ENCODE measurements at places on chromosomes 5 and 9.

GRCh38 chr9:113210815-113211214 lies 10.3 kb downstream of the FKBP15 start:
- no peak for DNase-seq

GRCh38 chr5:83488821-83489220 lies 17.3 kb downstream of the VCAN start:
- DNase-seq, result no peak

DNA sequence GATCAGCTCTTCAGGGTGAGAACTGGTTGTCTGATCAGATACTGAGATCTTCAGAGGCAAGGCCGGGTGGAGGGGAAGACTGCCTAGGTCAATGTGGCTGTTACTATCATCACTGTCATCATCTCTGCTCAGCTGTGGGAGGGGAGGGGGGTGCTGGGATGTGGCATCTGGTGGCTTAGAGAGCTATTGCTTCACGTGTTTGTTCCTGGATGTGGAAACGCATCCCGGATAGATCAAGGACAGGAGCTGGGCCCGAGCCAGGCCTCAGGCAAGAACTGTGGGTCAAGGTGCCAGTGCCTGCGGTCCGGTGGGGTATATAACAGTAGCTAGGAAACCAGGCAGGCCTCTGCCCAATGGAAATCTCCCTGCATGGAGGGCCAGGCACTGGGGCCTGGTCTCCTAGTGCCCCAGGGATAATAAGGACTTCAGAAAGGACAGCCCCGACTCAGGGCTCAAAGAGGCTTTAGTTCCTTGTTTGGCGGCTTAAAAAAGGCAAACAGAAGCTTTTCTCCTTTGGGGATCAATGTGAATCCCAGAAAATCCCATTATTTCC lies 30.3 kb upstream of the TIFAB start:
- DNase-seq, result peak; percentile 87

GRCh38 chr5:160420331-160420610 lies 1.4 kb upstream of the PTTG1 start:
- no peak for DNase-seq

DNA sequence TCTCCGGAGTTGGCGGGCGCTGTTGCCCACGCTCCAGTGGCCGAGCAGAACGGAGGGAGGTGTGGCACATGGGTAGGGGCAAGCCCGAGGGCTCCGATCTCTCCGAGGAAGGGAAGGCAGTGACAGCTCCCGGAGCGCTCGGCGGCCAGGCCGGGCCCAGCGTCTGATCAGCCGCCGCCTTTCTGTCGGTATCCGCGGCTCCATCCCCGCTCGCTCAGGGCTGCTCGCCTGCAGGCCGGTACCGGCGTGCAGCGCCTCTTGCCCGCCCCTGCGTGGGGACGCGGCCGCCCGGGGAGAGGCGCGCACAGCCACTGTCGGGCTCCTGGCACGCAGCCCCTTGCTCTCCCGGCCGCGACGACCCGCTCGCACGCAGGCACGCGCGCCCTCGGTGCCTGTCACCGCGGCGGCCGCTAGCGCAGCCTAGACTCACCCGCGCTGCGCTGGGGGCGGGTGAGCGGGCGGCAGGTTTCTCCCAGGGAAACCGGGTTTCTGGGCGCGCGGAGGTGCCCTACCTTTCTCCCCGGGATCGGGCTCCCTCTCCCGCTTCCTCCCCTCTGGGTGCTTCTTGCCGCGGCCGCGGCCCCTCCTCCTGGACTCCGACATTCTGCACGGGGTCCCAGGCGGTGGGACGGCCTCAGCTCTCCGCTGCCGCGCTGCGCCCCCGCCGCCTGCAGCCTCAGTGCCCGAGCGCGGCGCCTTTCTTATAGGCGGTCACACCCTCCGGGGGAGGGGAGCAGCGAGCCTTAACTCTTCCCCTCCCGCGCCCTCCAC lies 108.4 kb downstream of the PSD2 start:
- peak; percentile 5 for DNase-seq

DNA sequence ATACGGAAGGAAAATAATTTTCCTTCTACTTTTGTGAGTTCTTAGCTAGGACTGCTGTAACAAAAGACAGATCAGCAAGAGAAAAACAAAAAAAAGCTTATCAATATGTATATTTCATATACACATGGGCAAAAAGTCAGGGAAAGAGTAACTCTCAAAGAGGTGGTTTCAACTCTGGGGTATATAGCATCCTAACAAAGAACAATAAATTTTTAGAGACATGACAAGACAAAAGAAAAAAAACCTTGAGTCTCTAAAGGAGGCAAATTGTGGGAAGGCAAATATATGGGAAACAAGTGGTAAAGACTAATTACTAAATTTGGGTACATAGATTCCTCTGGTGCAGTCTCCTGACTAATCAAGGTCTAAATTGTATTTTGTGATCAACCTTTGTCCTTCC lies 93.2 kb downstream of the C5orf15 start:
- DNase-seq, result no peak

DNA sequence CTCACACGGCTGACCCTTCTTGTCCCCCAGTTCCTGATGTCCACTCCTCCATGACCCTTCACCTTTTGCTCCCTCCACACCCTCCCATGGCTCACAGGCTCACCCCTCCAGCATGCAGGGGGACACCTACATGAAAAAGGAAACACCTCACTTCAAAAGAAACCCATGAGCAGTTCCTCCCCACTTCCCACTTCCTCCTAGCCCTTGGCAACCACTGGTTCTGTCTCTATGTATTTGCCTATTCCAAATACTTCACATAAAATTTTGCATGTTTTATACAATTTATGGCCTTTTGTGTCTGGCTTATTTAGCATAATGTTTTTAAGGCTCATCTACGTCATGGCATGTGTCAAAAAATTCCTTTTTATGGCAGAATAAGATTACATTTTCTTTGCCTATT lies 100.2 kb upstream of the S1PR3 start:
- no peak for DNase-seq

DNA sequence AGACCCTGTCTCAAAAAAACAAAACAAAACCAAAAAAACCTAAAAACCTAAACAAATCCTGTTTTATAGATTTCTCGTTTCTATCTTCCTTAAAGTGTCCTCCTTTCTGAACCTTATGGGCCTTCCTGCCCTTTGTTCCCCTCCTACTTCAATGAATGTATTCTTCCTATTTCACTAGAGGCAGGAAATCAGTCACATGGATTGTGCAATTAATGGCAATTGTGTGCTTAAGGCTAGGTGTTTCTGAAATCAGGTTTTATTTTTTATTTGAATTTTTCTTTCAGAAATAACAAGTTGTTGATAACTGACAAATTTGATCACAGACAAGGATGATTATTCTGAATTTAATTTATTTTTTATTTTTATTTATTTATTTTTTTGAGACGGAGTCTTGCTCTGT lies 220.6 kb upstream of the SEMA6A start:
- DNase-seq, result no peak

GRCh38 chr5:174204535-174205313 lies 159.2 kb downstream of the NSG2 start:
- no peak for DNase-seq

GRCh38 chr5:86974955-86975354 lies 292.7 kb upstream of the RASA1 start:
- peak; percentile 56 for DNase-seq

DNA sequence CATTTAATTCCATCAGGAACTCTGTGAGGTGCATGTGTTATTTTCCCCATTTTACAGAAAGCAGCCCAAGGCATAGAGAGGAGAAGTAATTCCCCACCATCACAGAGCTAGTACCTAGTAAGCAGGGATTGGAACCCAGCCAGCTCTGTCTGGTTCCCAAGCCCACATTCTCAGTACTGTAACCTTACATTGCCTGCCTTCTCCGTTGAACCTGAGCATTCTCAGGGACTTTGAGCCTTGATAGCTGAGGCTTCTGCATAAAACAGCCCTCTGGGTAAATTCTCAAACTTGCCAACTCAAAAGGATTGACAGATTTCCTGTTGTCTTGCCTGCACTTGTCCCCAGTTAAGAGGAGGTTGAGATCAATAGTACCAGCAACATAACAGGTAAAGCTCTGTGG lies 9.2 kb upstream of the GLE1 start:
- DNase-seq, result peak; percentile 25

DNA sequence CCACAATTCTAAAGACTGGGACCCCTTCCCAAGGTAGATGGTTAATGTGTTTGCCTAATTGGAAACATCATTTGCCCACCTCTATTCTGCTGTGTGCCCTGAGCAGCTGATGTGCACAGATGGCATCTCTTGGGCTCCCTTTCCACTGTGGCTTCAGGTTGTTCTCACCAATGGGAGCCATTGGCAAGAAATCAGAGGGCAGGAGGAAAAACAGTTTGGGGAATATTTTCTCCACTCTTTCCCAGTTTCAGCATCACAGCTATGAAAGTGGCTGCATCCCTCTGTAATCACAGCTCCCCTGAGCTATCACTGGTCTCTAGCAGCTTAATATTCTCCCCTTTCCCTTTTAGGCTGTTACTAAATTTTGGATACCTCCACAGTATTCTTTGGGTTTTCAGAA lies 911.6 kb upstream of the SEMA6A start:
- DNase-seq, result no peak

- DNase-seq, result no peak
Measured at GRCh38 chr9:133368249-133368881, 7.5 kb downstream of the SURF4 start.

DNA sequence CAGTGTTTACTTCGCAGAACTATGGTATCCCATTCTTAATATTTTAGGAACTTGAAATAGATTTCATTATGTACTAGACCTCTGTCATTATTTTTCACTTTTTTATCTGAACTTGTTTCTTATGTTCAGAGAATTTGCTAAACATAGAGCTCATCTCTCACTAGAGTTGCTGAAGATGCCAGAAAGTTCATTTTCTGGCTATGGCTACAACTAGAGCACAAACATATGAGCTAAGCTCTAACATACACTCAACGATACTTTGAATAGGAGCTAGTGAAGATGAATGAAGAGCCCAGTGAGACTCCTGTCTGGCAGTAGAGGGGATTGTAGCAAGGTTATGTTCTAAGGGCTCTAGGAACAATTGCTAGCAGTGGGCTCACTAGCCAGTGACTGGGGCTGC lies 582.2 kb downstream of the KIF4B start:
- DNase-seq, result no peak

DNA sequence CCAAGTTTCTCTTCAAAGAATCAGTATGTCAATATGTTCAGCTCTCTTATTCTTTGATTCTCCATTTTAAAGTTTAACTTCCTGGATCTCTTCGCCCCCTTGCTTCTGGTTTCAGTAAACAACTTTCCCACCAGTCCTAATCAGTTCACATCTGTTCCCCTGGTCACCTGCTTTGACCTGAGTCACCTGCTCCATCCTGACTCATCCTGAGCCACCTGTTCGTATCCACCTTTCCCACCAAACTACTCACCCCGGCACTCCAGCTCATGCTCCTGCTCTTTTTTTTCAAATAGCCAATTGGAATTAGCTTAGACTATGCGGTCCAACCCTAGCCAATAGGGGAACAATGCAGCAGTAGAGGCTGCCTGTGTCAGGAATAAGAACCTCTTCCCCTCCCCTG lies 23.6 kb upstream of the CSF1R start:
- no peak for DNase-seq

- peak; percentile 43 for DNase-seq
Measured at GRCh38 chr9:76580188-76580587, 121.2 kb downstream of the GCNT1 start.

DNA sequence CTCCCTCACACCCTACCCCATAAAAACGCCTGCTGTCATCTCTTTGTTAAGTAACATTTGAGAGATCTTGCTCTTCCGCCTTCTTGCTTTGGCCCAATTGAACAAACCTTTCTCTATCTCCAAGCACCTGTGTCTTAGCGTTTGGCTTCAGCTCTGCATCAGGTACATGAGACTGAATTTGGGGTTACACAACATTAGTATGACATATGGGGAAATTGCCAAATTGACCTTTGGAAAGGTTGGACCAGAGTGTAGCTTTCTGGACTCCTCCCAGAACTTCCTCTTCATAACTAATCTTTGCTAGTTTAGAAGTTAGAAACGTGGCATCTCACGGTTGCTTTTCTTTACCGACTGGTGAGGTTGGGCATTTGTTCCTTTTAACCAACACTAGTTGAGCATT lies 3.5 kb upstream of the EXOSC3 start:
- no peak for DNase-seq

DNA sequence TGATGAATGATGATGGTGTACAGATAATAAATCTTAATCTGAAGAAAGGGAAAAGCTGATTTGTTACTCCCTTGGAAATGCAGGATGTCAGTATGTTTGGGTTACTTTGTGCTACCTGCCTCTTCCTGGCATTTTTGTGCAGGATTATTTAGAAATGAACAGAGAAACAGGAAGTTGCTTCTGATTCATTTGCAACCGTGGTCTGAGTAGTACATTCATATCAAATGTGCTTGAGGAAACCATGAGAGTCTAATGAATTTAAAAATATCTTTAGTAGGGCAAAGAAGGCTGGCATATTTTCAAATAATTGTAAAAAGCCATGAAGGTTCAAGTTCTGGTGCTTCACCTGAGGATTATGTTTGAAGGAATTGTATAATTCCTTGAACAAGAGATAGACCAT lies 391.6 kb downstream of the TMEM161B start:
- DNase-seq, result no peak

DNA sequence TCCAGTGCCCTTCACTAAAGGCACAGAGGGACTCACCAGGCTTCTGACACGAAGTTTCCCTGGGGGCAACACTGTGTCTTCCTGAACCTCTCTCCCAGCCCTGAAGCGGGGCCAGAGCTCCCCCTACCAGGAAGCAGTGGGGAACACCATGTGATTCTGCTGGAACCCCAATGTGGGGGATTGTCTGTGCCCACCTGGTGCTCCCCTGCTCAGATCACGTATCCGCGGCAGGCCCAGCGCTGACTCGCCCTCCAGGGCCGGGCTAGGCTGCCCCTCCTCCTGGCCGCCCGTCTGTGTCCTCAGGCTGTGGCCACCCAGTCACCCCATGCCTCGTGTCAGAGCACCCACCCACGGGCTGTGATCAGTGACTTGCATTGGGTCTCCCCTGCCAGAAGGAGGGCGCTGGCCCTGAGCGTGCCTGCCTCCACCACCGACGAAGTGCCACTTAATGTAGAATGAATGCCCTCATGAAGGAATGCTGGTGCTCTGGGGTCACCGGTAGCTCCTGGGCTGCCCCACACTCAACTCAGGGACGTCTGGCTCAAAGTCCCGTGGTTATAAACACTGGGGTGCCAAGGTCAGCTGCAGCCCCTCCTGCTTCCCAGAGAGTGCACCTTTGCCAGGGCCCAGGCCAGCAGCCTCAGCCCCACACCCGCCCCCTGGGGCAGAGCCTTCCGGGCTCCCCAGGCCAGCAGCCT lies 22.1 kb downstream of the SARDH start:
- DNase-seq, result peak; percentile 39

GRCh38 chr5:129465776-129466344 lies 5.8 kb downstream of the ADAMTS19 start:
- no peak for DNase-seq

GRCh38 chr5:151284392-151284967 lies 19.1 kb downstream of the SLC36A3 start:
- peak; percentile 26 for DNase-seq
